ENCODE measurements at places on chromosomes 12 and 14.

DNA sequence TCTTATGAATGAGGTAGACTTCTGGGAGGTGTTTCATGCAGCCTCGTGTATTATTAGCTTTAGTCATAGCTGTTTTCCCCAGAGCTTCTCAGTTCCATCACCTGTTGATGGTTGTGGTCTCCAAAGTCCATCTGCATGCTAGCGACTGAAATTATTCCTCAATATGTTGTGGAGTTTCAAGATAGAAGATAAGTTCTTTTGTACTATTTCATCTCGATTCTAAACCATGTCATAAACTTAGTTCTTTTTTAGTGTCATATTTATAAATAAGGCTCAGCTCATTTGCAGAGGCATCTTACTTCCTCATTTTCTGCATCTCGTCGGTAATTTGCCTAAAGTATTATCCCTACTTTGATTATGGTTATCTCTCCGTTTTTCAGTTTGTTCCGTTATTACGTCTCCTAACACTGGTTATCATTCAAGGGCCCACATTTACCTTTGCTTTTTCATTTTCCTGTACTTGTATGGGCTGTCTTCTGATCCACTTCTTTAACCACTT is 119.1 kb downstream of the ITPR2 start:
- no peak for DNase-seq

DNA sequence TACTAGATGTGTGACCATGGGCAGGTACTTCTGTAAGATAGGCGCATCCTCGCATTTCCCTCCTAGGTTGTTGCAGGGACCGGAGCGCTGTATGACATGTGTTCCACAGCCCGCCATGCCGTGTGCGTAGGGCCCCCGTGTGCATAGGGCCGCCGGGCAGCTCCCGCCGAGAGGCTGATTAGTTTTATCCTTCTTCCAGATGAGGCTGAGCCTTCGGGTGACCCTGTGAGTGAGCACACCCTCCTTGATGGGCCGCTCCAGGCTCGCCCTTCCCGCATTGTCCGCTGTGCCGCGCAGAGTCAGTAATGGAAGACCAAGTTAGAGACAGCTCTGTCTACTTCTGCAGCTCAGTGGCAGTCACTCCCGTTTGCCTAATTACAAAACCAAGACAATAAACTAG is 72.9 kb upstream of the DYNC1H1 start:
- no peak for DNase-seq

DNA sequence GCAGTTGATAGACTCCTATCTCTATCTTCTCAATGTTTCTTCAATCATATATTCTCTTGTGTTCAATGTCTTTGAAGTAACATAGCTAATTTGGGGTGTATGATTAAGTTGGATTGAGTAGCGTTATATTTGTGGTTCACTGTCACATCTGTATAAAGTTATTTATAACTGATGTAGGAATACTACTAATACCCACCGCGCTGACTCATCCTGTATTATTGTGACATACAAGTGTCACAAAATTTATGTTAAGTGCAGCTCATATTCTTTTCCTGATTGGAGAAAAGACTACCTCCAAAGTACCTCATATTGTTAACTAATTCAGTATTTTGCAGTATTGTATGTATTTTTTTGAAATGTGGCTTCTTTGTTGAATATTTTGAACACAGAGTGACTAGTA is 940.8 kb downstream of the SLC6A15 start:
- DNase-seq: no peak

- no peak for DNase-seq
Observed at GRCh38 chr12:1226951-1227350, 235.9 kb downstream of the ERC1 start.

GRCh38 chr14:67571275-67571990 is 28.6 kb downstream of the PIGH start:
- peak; percentile 57 for DNase-seq

GRCh38 chr14:104584557-104584956 is 5.0 kb downstream of the C14orf180 start:
- no peak for DNase-seq

GRCh38 chr14:74427651-74428050 is 1.6 kb upstream of the SYNDIG1L start:
- no peak for DNase-seq

GRCh38 chr14:80468331-80469122 is 257.2 kb upstream of the DIO2 start:
- no peak for DNase-seq

DNA sequence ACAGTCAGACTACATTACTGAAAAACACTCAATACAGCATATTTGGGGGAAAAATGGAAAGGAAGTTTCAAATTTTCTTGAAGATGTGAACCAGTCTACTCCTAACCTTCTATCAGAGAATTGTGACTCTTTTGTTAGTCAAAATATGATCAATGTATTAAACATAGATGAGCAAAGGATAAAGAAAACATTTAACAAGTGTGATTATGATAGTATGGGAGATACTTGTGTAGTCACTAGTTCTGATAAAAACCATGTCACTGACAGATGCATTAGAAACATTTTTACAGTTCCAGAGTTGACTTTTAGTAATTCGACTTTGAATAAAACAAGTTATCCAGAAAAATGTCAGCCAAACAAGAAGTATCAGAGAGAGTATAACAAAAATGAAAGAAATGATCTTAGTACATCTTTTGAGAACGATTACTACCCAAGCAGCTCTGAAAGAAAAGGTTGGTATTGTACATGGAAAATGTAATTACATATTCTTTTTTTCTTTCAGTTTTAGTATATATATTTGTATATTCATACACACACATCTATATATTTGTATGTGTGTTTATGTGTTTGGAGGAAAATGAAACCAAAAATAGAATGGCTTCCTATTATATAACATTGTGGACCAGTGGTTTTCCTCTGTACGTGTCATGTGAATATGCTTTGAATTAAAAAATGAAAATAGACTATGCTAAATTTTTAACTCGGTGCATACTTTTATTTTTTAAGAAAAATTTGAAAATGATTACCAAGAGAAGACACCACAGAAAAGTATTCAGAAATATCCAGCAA is 63.3 kb upstream of the ABCD2 start:
- no peak for DNase-seq

DNA sequence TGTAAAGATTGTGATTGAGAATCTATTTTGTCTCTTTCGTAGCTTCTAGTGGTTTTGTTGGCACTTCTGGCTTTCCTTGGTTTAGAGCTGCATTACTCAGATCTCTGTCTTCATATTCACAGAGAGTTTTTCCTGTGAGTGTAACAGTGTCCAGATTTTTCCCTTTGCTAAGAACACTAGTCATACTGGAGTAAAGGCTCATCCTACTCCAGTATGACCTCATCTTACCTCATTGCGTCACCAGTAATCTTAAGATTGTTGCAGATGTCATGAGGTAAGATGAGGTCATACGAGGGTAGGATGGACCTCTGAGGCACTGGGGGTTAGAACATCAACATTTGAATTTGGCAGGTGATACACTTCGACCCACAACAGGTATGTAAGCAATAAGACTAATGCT is 461.2 kb downstream of the FLRT2 start:
- no peak for DNase-seq

- DNase-seq: no peak
Observed at GRCh38 chr12:1523558-1524050, 70.8 kb downstream of the FBXL14 start.

DNA sequence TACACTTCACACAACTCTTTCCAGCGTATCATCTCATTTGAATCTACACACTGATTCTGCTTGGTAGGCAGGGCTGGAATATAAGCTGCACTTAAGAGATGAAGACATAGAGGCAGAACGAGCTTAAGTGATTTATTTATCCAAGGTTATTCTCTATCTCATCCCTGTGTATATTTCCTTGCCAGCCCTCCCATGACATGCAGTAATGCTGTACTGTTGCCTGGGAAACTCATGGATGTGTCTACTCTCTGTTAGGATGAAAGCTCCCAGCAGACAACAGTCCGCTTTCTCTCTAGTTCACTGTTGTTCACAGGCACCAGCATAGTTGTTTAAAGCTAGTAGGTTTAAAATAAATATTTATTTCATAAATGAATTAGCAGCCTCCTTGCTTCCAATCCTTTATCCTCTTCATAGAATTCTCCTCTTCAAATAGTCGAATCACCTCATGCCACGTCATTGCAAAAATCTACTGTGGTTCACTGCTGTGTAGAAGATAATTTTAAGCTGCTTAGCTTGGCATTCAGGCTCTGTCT is 25.4 kb downstream of the FGF6 start:
- DNase-seq: no peak

DNA sequence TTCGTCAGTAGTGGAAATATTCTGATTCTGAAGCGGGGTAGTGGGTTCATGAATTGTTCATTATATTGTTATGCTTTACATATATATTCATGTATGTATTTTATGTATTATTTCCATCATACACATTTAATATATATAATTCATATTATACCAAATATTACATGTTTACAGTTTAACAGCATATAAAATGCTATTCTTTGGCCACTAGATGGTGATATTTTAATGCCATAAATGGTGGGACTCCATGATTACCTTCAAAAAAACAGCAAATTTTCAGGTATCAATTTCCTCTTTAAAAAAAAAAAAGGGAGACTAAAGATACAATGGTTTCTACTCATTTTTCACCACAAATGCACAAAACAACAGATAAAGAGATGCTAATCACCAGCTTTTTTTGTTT is 41.0 kb downstream of the BDKRB1 start:
- DNase-seq: no peak

GRCh38 chr14:88299865-88300530 is 23.1 kb downstream of the KCNK10 start:
- DNase-seq: no peak

- no peak for DNase-seq
Observed at GRCh38 chr12:57631566-57632072, 1.4 kb downstream of the B4GALNT1 start.

DNA sequence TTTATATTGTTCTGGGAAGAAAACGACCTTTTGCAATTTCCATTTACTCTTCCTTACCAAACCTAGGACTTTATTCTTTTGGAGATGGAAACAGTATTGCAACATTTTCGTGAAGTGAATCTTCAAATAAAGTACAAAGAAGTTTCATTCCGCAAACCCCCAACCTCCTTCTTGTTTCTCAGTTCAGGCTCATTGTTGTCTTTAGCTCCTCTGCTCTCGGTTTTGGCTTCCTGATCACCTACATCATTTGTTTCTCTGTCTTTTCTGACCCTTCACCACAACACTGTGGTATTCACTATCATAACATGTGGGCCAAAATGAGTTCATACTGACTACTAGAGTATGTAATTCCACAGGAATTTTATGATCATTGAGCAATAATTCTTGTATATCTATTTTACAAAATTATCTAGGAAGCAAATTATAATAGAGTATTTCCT is 266.8 kb downstream of the ADAMTS20 start:
- no peak for DNase-seq
